ENCODE measurements at places on chromosomes 2 and 18.
A peak's percentile ranks its signal among the peaks of the same experiment; 100 is the strongest.

- DNase-seq = no peak
These were observed 133.5 kb downstream of the CERS6 start for GRCh38 chr2:168589236-168590211.

GRCh38 chr2:25032901-25033300 lies 9.0 kb upstream of the EFR3B start:
- DNase-seq = no peak

DNA sequence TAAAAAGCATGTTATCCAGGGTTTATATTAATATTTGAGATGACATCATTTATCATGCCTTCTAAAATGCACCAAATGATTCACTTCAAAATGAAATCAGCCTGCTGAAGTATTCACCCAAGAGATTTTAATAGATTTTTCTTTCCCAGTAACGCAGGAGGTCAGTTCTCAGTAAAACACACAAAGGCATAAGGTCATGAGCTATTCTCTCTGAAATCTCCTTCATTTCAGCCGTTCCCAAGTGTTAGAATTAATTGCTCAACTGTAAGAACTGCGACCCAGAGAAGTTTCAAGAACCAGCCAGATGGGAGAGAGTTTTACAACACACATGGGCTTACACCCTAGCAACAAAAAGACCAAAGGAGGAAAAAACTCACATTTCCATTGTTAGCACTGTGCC lies 84.2 kb upstream of the PHLPP1 start:
- DNase-seq = no peak

GRCh38 chr2:45643095-45643494 lies 8.4 kb upstream of the PRKCE start:
- DNase-seq = no peak

- DNase-seq = peak; percentile 66
These were observed 1.8 kb downstream of the MPV17 start for GRCh38 chr2:27320958-27321543.

GRCh38 chr2:132633635-132634034 lies 36.4 kb downstream of the LYPD1 start:
- no peak for DNase-seq

GRCh38 chr18:32293107-32293506 lies 103.3 kb downstream of the MEP1B start:
- DNase-seq = no peak

GRCh38 chr2:120483355-120483754 lies 137.4 kb downstream of the INHBB start:
- DNase-seq = no peak

- DNase-seq = no peak
These were observed at the start of gene NOSTRIN for GRCh38 chr2:168801961-168802858. TSS of gene NOSTRIN (plus strand) at chr2:168802637. CDS start at chr2:168802647, 10 bp downstream.

- DNase-seq = no peak
These were observed 5.1 kb downstream of the HNMT start for GRCh38 chr2:137969418-137969765.

GRCh38 chr2:160332318-160332717 lies 132.2 kb upstream of the ITGB6 start:
- peak; percentile 37 for DNase-seq

GRCh38 chr2:207930747-207931146 lies 94.6 kb downstream of the PLEKHM3 start:
- peak; percentile 47 for DNase-seq

GRCh38 chr18:11719621-11720020 lies 30.6 kb downstream of the GNAL start:
- no peak for DNase-seq

DNA sequence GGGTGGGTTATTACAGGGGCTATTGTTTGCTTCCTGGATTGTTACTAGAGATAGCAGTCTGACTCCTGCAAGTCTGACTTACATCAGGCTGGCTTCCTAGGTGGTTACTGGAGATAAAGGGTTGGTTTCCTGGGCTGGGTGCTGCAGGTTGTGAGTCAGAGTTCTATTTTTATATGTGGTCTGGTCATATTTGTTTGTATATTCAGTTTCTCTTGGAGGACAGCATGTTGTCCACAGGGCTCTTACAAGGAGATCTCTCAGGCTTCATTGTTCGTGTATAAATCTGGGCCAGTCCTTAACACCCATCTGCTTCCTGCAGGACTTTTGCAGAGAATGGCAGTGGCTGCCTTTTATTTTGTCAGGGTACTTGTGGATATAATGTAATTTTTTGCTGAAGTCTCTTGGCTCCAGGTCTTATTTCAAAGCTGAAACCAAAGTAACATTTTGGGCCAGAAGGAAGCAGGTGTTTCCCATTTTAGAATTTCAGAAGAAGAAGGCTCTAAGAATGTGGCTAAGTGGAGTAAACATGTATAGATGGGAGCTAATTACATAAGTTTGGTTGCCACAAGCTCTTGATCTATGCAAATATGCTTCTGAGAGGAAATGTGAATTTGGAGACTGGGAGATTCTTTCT lies 65.9 kb upstream of the SLC16A14 start:
- DNase-seq = no peak

DNA sequence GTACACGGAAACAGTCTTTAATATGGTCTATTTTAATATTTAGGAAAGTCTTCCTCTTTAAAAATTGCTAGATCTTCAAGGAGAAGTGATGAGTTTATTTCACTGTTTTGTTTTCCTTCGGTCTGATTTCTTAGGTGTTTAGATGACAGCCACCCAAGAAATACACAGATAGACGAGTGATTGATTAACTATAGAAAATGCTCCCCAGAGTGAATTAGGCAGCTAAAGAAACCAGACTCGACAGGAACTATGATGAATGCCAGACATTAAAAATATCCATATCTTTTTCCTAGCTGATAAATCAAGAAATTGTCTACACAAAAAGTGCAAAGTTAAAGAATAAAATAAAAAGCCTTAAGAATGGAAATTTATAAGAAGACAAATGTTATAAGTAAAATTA lies 888.7 kb upstream of the CNTNAP5 start:
- DNase-seq = no peak

GRCh38 chr2:2587354-2587753 lies 256.3 kb upstream of the MYT1L start:
- DNase-seq = no peak

- peak; percentile 37 for DNase-seq
These were observed 60.6 kb downstream of the BCL2 start for GRCh38 chr18:63258749-63259566.

DNA sequence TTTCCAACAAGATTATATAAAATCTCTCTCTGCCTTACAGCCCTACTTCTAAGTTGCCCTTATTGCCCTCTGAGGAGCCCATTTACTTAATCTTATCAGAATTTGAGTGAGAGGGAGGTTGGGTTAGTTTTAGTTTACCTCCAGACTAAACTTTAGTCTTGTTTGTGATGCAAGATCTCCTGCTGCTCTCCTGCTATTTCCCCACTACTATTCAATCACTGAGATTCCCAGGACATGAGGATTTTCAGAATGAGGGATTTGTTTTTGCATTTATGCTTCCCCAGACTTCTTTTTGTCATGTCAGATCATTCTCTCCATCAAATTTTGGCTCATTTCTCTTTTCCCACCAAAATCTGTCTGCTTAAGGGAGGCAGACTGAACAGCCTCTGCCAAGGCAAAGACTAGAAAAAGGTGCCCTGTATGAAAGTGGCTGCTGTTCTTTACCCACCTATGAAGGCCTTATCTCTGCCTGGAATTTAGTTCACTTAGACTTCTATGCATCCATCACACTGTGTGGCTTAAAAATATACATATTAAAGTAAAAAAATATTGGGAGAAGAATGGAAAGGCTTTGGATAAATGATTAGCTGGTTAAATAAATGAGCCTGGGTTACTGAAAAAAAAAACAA lies 401.3 kb downstream of the PID1 start:
- DNase-seq = no peak

DNA sequence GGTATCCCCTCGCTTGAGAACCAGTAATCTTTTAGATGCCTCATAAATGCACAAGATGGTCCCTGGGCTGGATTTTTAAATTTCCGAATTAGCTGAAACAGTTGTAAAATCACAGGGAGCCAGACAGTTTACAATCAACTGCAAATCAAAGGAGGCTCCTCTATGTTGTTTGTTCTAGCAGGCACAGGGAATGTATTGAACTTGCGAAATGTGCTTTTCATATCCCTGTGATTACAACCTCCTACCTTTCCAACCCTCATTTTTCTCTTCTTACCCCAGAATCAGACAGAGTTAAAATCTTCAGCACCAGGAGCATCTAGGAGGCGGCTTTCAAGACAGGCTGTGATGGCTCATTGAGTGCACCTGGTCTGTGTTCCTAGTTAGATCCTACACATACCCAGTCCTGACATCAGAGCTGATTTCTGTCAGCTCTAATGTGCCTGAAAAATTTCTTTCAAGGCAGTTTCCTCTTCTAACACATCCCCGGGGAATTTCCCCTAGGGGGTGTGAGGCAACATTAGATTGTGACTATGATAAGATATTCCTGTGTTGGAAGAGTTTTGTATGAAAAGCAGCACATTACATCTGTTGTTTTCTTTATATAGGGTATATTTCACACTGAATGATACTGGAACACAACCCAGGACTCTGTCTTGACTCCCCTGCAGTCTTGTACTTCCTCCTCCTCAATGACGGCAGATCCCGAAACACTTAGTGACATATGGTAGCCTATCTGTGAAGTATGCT lies 17.9 kb upstream of the CAVIN2 start:
- no peak for DNase-seq

DNA sequence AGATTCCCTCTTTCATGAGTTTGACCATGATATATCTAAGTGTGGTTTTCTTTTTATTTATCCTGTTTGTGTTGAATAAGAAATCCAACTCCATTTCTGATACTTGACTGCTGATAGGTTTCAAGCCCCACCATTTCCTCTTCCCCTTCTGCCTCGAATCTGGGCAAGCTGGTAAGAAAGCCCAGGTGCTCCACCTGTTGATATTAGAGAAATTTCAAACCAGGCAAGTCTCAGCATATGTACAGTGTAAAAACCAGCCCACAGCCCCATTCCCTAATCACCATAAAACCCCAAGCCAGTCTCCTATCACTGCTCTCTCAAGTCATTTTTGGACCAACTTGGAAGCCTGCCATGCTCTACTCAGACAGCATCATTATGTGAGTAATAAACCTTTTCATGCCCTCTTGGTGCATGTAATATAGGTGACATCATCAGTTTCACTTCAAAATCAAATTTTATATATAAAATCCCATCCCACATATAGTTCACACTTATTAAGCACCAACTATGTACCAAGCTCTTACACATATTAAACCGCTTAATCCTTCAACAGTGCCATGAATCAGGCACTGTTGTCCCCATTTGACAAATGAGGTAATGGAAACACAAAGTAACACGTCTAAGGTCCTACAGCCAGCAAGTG lies 46.6 kb downstream of the SMAD2 start:
- DNase-seq = no peak

DNA sequence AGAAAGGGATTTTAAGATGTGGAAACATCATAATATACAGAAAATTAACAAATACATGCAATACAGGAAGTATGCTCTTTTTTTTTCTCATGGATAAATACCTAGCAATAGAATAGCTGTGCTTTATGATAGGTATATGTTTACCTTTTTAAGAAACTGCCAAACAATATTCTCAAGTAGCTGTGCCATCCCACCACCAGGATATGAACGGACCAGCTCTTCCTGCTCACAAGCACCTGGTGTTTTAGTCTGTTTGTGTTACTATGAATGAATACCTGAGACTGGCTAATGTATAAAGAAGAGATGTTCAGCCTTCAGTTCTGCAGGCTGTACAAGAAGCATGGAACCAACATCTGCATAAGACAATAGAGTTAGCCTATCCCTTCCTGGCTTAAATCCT lies 19.9 kb upstream of the UGT1A8 start:
- no peak for DNase-seq

- DNase-seq = peak; percentile 87
These were observed at the start of gene LYPD6B for GRCh38 chr2:149038442-149039212. TSS of gene LYPD6B (plus strand) at chr2:149038699. CDS start at chr2:149130949, 92,250 bp downstream.

DNA sequence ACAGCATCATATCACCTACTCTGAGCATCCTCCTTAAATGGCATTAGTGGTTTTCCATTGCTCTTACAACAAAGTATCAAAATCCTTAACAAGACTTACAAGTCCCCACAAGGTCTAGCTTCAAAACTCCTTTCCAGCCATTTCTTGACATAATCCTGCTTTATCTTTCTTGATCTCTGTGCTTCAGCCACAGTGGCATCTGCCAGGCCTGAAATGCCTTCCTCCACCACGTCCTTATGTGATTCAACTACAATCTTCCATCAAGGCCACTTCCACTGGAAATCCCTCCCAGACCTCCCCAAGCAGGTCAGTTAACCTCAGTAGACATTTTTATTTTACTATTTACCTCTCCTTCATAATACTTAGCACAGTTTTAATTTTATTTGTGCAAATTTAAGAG lies 83.8 kb upstream of the CCDC150 start:
- no peak for DNase-seq

All from SK-N-SH (cell line).